Activated CD4-positive, alpha-beta T cell treated with anti-CD3 and anti-CD28 coated beads, Interleukin-2, amount 10 ng/mL, durations not matched to agents 7 days and 5 days (primary cell): ENCODE measurements at places on chromosomes 12 and 14.

DNA sequence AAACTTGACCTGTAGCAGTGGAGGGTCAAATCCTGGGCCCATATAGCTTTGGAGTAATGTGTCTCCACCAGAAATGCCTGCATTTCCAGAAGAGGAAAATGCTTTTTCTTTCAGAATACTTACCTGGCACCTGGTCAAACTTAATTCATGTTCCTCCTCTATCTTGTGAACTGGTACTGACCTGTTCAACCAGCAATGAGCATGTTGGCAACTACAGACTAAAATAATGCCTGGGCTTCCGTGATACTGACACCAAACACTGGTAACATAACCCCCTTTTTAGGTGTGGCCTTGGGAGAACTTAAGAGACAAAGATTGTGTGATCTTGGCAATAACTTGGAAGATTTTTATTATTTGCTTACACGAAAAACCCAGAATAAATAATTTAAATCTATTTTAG lies 23.8 kb upstream of the MGST1 start:
- H3K36me3 ChIP-seq = no peaks in the 10 kb centered on the region
- H3K4me1 ChIP-seq = no peaks in the 10 kb centered on the region
- H3K27ac ChIP-seq = no peak overlapping the region
- DNase-seq = no peak
- no peak overlapping the region for H3K4me3 ChIP-seq

GRCh38 chr14:101469382-101470247 lies 91.7 kb upstream of the DIO3 start:
- H3K4me3 ChIP-seq = no peak overlapping the region
- H3K27me3 ChIP-seq = no peaks in the 10 kb centered on the region
- no peaks in the 10 kb centered on the region for H3K4me1 ChIP-seq

- no peak overlapping the region for H3K4me3 ChIP-seq
- H3K36me3 ChIP-seq = no peaks in the 10 kb centered on the region
- no peak for DNase-seq
These were observed 255.9 kb downstream of the KCNC2 start for GRCh38 chr12:74953697-74954096.

DNA sequence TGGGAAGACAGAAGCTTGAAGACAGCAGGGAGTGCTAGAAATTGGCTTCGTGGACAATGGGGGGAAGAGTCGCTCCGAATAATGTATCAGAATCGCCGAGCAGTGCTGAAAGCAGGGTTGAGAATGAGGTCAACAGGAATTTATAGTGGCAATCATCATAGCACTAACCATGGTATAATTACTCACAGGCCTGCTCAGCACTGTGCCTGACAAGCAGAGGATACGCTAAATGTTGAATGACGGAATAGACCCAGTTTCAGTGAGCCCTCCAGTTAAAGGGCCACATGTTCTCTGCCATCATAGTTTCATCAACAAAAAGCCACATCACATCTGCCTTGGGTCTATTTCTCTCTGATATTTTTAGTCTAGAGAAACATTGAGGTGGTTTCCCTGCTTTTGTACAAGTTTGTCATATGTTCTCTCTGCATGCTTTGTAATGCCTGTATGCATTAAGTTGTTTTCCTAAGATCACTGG lies 130.3 kb upstream of the EGLN3 start:
- peaks cover 4% of the 10 kb centered on the region for H3K4me1 ChIP-seq
- no peaks in the 10 kb centered on the region for H3K36me3 ChIP-seq
- H3K4me3 ChIP-seq = no peak overlapping the region
- peaks cover 42% of the 10 kb centered on the region for H3K27me3 ChIP-seq
- no peak for DNase-seq
- no peak overlapping the region for H3K27ac ChIP-seq

GRCh38 chr12:32569259-32569658 lies 109.8 kb upstream of the DNM1L start:
- peaks cover 8% of the 10 kb centered on the region for H3K27me3 ChIP-seq
- no peaks in the 10 kb centered on the region for H3K36me3 ChIP-seq
- no peak overlapping the region for H3K4me3 ChIP-seq
- DNase-seq = no peak
- H3K27ac ChIP-seq = no peak overlapping the region

DNA sequence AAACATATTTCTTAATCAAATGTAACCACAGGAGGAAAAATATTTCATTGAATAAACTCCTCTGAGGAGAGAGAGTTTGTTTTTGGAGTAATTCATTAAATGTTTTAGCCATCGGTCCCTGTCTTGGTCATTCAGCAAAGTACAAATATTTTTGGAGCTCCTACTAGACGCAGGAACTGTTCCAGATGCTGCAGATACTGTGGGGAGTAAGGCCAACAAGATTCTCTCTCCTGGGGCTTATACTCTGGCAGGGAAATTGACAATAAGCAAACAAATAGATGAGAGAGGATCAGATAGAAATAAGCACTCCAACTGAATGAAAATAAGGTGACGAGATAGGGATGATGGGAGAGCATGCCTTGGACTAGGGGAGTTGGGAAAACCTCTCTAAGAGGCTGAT lies 264.1 kb downstream of the TTC8 start:
- no peak for DNase-seq
- peaks cover 12% of the 10 kb centered on the region for H3K27me3 ChIP-seq
- H3K36me3 ChIP-seq = no peaks in the 10 kb centered on the region
- no peaks in the 10 kb centered on the region for H3K4me1 ChIP-seq
- no peak overlapping the region for H3K27ac ChIP-seq

DNA sequence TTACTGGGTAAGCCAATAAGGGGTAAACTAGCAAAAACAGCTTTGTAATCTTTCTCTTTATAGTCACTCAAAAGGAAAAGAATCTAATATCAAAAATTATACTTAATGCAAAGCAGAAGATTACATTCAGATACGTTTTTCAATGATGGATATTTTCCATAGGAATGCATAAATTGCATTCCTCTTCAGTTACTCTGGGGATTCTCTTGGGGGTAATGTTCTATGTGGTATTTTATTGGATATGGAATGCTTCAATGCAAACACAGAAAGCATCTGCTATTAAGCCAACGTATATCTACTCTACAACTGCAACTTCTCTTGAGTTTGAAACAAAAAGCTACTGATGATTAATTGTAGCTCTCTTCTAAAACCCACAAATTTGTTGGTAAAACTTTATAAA lies 106.0 kb downstream of the SLC41A2 start:
- H3K36me3 ChIP-seq = no peaks in the 10 kb centered on the region
- H3K27ac ChIP-seq = no peak overlapping the region
- H3K4me3 ChIP-seq = no peak overlapping the region
- H3K27me3 ChIP-seq = peaks cover 12% of the 10 kb centered on the region
- no peaks in the 10 kb centered on the region for H3K4me1 ChIP-seq

- no peak for DNase-seq
- H3K4me1 ChIP-seq = no peaks in the 10 kb centered on the region
- H3K27me3 ChIP-seq = peaks cover 46% of the 10 kb centered on the region
- peaks cover 2% of the 10 kb centered on the region for H3K36me3 ChIP-seq
These were observed 11.5 kb downstream of the FOXA1 start for GRCh38 chr14:37583358-37584210.

GRCh38 chr14:67765192-67765834 lies 51.1 kb downstream of the ZFYVE26 start:
- DNase-seq = no peak
- H3K27me3 ChIP-seq = no peaks in the 10 kb centered on the region
- H3K4me1 ChIP-seq = no peaks in the 10 kb centered on the region
- no peak overlapping the region for H3K4me3 ChIP-seq
- no peak overlapping the region for H3K27ac ChIP-seq
- H3K36me3 ChIP-seq = peaks cover 19% of the 10 kb centered on the region

- H3K4me3 ChIP-seq = no peak overlapping the region
- peak; percentile 13 for DNase-seq
- H3K36me3 ChIP-seq = peaks cover 8% of the 10 kb centered on the region
- H3K27me3 ChIP-seq = no peaks in the 10 kb centered on the region
- H3K27ac ChIP-seq = no peak overlapping the region
- H3K4me1 ChIP-seq = peaks cover 5% of the 10 kb centered on the region
These were observed 1027.0 kb downstream of the VRK1 start for GRCh38 chr14:97824218-97824617.

- H3K27ac ChIP-seq = no peak overlapping the region
- peaks cover 7% of the 10 kb centered on the region for H3K36me3 ChIP-seq
- H3K4me1 ChIP-seq = no peaks in the 10 kb centered on the region
- DNase-seq = no peak
- H3K4me3 ChIP-seq = no peak overlapping the region
- no peaks in the 10 kb centered on the region for H3K27me3 ChIP-seq
These were observed 17.2 kb downstream of the TXNRD1 start for GRCh38 chr12:104232609-104233280.

GRCh38 chr12:2225696-2226095 lies 172.9 kb downstream of the CACNA1C start:
- H3K27ac ChIP-seq = no peak overlapping the region
- DNase-seq = no peak
- H3K27me3 ChIP-seq = peaks cover 24% of the 10 kb centered on the region
- no peaks in the 10 kb centered on the region for H3K36me3 ChIP-seq

- H3K27ac ChIP-seq = no peak overlapping the region
- no peak for DNase-seq
- H3K4me1 ChIP-seq = no peaks in the 10 kb centered on the region
- no peaks in the 10 kb centered on the region for H3K36me3 ChIP-seq
These were observed 710.5 kb downstream of the NOVA1 start for GRCh38 chr14:25887251-25887878.

DNA sequence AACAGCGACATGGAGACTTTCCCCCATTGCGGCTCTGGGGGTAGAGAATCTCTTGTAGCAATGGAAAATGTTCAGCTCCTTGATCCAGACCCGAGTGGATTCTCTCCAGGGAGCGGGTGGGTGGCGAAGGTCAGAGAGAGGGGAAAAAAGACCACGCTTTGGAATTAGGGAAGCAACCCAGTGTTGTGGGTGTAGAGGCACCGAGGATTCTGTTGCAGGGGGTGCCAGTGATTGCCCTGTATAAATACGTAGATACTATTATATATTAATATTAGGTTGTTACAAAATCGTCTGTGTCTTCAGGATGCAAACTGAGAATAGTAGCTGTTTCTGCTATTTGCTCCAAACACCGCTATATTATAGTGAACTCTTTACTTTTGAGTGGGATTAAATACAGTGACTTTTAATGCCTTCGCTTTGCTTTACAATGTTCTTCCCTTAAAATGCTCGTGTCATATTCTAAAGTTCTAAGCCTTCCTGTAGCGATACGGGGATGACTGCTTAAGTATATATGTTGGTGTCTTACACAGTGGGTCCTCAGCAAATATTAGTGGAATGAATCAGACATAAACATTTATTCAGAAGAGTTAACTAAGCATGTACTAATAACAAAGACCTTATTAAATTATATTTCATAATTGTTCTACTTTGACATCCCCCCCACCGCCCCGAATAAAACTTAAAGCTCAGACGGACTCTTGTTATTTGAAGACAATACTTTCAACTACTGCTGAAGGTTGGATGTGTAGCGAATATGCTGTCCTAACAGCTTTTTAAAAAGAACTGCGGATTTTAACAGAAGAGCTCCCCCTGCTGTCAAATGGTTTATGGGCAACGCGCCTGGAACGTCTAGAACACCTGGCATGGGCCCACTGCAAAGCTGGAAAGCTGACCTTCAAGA lies 136.4 kb upstream of the KRAS start:
- peak overlapping the region; percentile 94 for H3K4me3 ChIP-seq
- peaks cover 6% of the 10 kb centered on the region for H3K36me3 ChIP-seq
- peak overlapping the region; percentile 100 for H3K27ac ChIP-seq
- DNase-seq = peak; percentile 88

DNA sequence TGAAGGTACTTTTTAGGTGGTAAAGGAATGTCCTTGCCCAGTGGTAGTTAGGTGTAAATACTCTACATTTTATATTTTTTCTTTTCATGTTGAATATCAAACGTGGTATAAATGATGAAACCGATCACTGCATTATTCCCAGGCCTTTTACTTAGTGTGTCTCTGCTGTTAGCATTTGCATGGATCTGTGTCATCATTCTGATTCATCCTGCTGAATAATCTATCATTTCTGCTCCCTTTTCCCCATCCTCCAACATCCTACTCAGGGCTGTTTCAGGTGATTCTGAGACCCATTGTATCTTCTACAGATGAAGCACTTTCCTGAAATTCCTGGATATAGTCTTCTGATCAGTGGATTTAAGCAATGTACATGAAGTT lies 61.0 kb upstream of the PTHLH start:
- DNase-seq = no peak
- H3K27me3 ChIP-seq = no peaks in the 10 kb centered on the region
- no peaks in the 10 kb centered on the region for H3K36me3 ChIP-seq

DNA sequence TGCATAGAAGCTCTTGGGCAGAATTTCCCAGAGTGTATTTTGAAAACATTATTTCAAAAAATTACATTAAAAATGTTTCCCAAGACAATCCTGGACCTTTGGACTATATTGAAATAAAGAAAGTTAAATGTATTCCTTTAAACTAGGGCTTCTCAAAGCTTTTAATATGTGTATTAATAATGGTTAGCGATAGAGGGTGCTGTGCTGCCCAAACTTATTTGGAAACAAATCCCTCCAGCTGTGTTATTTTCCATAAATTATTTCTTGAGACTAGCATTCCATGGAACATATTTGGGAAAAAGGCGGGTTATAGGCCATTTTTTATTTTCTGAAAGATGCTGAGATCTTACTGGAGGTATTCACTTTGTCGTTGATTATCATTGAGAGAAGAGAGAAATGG lies 397.8 kb upstream of the MIS18BP1 start:
- no peaks in the 10 kb centered on the region for H3K4me1 ChIP-seq
- H3K36me3 ChIP-seq = no peaks in the 10 kb centered on the region
- no peak overlapping the region for H3K4me3 ChIP-seq
- no peak for DNase-seq
- H3K27me3 ChIP-seq = no peaks in the 10 kb centered on the region

DNA sequence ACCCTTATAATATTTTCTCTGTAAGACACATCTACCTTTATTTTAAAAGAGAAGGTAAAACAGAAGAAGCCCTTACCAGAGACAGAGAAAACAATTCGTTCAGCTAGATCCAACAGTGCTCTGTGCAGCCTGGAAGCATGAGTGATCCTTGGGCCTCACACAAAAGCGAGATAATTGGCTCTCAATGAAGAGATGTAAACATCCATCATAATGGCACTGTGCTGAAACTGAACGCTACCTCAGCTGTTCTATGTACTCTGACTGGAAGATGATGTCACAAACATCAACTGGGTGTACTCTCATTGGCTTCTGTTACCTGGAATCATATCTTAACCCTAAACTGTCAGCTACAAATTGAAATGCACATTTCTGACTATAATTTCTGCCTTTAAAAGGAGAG lies at the start of gene MGAT4C:
TSS of gene MGAT4C (minus strand) at position 229 of the 400 bp plus-strand sequence.
- no peaks in the 10 kb centered on the region for H3K4me1 ChIP-seq
- no peak within 1 kb of the TSS for H3K27ac ChIP-seq
- H3K36me3 ChIP-seq = no peaks in the 10 kb centered on the region

DNA sequence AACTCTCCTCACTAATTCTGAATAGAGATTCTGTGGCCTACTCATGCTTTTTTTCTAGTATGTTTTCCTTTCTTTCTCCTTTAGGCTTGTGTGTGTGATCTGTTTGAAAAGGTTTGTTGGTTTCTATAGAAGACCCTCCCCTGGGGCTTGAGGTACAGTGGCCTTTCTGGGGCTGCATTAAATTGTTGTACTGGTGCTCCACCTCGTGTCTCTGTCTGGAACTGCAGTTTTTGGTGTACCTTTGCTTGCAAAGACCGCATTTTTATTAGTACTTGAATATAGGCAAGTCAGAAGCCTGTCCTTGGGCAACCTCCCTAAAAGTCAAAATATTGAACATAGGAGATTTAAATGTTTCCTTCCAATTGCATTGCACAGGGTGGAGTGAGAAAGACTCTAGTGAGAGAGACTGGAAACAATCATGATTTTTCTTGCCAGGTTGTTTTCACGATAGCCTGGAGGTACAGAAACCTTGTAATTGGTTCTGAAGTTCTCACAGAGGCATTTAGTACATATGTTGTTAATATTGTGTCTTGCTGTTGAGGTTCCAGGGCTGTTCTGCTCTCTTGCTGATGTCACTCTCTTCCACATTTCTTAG lies 39.0 kb downstream of the SLCO1B1 start:
- no peak overlapping the region for H3K27ac ChIP-seq
- H3K27me3 ChIP-seq = no peaks in the 10 kb centered on the region
- H3K4me1 ChIP-seq = no peaks in the 10 kb centered on the region
- peak; percentile 39 for DNase-seq

- H3K4me3 ChIP-seq = no peak overlapping the region
- H3K27ac ChIP-seq = no peak overlapping the region
- peaks cover 58% of the 10 kb centered on the region for H3K36me3 ChIP-seq
These were observed 21.1 kb downstream of the CHFR start for GRCh38 chr12:132866251-132866828.
